ENCODE measurements at places on chromosomes 12 and 14. TPM values are rescaled to one million over a fixed set of nuclear protein-coding genes. Genes with fewer than 3 reads are reported as not detected.

DNA sequence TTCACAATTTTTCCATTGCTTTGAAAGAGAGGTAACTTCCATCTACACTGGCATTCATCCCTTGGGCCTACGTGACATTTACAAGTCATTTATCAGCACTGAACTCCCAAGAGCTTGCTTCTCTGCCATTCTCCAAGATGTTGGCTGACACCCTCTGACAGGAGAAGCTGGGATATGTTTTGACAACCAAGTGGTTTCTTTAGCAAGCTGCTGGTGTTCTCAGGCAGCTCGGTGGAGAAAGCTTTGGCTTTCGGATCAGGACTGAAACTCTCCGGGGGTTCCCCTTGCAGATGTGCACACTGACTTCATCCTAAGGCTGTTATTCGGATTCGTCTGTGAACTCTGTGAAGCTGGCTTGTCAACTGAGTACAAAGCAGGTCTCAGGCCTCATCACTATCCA lies 15.7 kb downstream of the KCNA5 start:
- H3K4me1 ChIP-seq, result no peaks in the 10 kb centered on the region
- no peaks in the 10 kb centered on the region for H3K36me3 ChIP-seq
- H3K27me3 ChIP-seq, result peaks cover 2% of the 10 kb centered on the region
- H3K4me3 ChIP-seq, result no peak overlapping the region
- DNase-seq, result no peak

- H3K27ac ChIP-seq, result no peak overlapping the region
- H3K4me1 ChIP-seq, result no peaks in the 10 kb centered on the region
- no peaks in the 10 kb centered on the region for H3K36me3 ChIP-seq
- H3K4me3 ChIP-seq, result no peak overlapping the region
- no peak for DNase-seq
- H3K27me3 ChIP-seq, result no peaks in the 10 kb centered on the region
These were observed 326.7 kb downstream of the SLC6A15 start for GRCh38 chr12:84585776-84586395.

Gene CFAP251
- total RNA-seq, result 0.85 TPM

Gene WNT1
- not detected for total RNA-seq

Gene KRT6B
- total RNA-seq, result not detected

DNA sequence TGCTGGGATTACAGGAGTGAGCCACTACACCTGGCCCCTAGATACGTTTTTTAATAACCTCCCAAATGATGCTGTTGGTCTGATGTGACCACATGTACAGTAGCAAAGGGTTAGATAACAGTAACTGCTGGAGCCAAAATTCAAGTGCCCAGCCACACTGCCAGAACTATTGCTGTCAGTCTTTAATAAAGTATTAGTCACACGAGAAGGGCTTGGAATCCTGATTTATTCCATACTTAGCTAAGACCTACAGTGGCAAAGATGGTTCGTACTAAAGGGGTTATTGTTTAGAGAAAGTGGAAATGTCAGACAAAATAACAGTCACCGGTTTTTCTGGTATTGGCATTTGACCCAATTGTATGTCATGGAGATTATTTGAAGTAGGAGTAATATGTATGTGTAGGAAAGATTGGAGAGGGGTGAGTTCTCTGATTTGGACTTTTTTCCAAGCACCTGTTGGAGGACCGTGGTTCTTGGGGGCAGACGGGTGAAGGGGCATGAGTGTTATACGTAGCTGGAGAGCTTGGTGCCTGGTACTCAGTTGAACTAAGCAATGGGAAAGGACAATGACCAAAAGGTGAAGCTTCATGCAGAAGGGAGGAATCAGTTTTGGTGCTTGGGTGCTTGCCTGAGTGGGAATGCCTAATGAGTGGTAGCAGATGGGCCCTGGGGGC lies 9.7 kb downstream of the TUBA1C start:
- peaks cover 2% of the 10 kb centered on the region for H3K36me3 ChIP-seq
- H3K4me1 ChIP-seq, result no peaks in the 10 kb centered on the region
- no peak overlapping the region for H3K27ac ChIP-seq
- H3K4me3 ChIP-seq, result no peak overlapping the region
- no peak for DNase-seq

Gene DCAF11
- 66.3 TPM for total RNA-seq

Gene CRIP1
- total RNA-seq, result 177 TPM

DNA sequence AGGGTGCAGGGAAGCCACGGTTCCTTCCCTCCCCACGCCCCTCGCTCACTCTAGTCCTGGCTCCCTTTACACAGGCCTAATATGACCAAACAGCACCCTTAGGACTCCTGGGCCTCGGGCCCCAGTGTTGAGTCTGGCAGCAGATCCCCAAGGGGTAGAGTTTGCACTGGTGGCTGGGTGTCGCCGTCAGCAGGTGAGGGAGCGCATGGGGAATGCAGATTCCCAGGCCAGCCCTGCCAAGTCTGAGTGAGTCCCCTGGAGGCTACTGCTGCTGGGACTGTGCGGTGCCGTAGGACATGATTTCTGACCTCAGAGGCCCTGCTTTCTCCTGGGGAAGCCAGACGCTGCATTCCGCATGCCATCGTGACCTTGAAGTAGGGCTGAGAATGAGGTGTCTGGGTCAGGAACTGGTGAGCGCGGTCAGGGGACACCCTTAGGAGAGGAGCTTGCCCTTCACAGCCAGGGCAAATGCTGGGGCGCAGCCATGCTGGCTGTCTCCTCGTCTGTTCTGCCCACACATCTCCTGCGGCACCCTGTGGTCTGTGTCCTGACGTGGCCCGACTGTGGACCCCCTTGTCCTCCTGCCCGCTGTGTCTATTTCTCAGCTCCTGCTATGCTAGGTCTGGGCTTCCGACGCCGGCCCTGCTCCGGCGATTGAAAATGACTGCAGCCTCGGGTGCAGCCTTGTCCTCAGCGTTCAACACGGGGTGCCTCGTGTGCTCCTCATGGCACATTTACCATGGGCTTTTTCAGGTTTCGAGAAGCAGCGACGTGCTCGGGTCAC lies 37.6 kb upstream of the PRMT8 start:
- H3K4me1 ChIP-seq, result no peaks in the 10 kb centered on the region
- no peak overlapping the region for H3K27ac ChIP-seq
- no peaks in the 10 kb centered on the region for H3K36me3 ChIP-seq
- DNase-seq, result no peak
- peaks cover 2% of the 10 kb centered on the region for H3K27me3 ChIP-seq

DNA sequence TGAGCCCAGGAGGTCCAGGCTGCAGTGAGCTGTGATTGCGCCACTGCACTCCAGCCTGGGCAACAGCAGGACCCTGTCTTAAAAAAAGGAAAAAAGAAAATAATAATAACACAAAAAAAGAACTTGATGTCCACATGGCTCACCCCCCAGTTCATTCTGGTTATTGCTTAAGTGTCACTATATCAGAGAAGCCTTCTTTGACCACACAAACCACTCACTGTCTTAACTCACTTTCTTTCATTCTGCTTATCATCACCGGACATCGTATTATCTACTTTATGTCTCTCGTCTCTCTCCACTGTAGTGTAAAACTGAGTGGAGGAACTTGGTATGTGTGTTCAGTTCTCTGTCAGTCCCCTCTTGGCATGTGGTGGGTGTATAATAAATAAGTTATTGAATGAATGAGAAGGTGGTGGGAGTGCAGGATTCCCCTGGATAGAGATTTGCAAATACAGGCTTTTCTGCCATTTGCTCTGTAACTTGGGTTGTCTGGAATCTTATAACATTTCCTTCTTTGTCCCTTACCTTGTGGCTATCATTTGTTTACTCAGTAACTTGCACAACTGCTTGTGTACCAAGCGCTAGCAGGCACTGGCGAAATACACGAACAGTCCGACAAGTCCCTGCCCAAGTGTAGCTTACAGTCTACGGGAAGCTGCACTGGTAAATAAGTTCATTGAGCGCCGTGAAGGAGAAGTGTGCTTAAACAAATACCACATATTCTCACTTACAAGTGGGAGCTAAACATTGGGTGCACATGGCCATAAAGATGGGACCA lies 86.6 kb upstream of the TRAF3 start:
- H3K36me3 ChIP-seq, result no peaks in the 10 kb centered on the region
- peaks cover 7% of the 10 kb centered on the region for H3K4me1 ChIP-seq
- H3K4me3 ChIP-seq, result no peak overlapping the region
- DNase-seq, result no peak
- H3K27me3 ChIP-seq, result no peaks in the 10 kb centered on the region
- H3K27ac ChIP-seq, result no peak overlapping the region

GRCh38 chr12:31682136-31682962 lies 22.9 kb downstream of the ETFBKMT start:
- no peaks in the 10 kb centered on the region for H3K27me3 ChIP-seq
- H3K4me1 ChIP-seq, result peaks cover 3% of the 10 kb centered on the region
- peak; percentile 95 for DNase-seq
- no peak overlapping the region for H3K27ac ChIP-seq

Gene SIX1
- total RNA-seq, result not detected

DNA sequence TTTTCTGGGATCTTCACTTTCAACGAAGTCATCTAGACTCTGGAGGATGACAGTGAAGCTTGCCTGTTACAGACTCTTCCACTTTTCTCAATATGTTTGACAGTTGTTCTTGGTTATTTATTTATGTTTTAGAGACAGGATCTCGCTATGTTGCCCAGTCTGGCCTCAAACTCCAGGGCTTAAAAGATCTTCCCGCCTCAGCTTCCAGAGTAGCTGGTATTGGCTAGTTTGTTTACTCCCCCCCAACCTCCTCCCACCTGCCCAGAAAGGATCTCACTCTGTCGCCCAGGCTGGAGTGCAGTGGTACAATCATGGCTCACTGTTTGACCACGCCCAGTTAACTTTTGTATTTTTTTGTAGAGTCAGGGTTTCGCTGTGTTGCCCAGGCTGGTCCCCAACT lies 3.3 kb downstream of the SPATS2 start:
- H3K27me3 ChIP-seq, result no peaks in the 10 kb centered on the region
- DNase-seq, result no peak
- H3K4me1 ChIP-seq, result peaks cover 16% of the 10 kb centered on the region
- peaks cover 5% of the 10 kb centered on the region for H3K36me3 ChIP-seq
- H3K27ac ChIP-seq, result peak overlapping the region; percentile 97
- peak overlapping the region; percentile 89 for H3K4me3 ChIP-seq

Gene NTF3
- total RNA-seq, result not detected

GRCh38 chr12:53428741-53429140 lies 5.1 kb downstream of the AMHR2 start:
- H3K4me3 ChIP-seq, result no peak overlapping the region
- no peaks in the 10 kb centered on the region for H3K27me3 ChIP-seq
- no peaks in the 10 kb centered on the region for H3K36me3 ChIP-seq
- no peaks in the 10 kb centered on the region for H3K4me1 ChIP-seq
- no peak overlapping the region for H3K27ac ChIP-seq
- DNase-seq, result no peak

Gene HPD
- total RNA-seq, result 0.28 TPM

GRCh38 chr14:73491256-73492042 lies 716 bp downstream of the RIOX1 start:
- no peaks in the 10 kb centered on the region for H3K27me3 ChIP-seq
- DNase-seq, result no peak
- peak overlapping the region; percentile 80 for H3K4me3 ChIP-seq
- peak overlapping the region; percentile 72 for H3K27ac ChIP-seq

Gene KCNK10
- total RNA-seq, result not detected

Gene CLEC2A
- total RNA-seq, result not detected

DNA sequence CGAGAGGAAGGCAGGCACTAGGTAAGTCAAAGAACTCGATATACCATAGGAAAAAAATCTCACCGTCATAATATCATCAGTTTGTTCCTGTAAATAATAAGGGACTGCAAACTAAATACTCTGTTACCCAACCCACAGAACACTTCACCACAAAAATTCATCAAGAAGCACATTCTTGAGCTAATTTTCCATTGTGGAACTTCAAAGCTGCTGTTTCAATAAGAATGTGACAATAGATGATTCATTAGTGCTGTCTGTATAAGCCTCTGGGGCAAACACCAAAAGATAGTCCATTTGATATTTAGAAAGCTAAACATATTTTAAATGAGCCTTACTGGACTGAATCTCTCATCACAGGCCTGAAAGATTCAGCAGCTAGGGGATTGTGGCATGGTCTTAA lies 219.4 kb downstream of the KSR2 start:
- no peak overlapping the region for H3K27ac ChIP-seq
- H3K36me3 ChIP-seq, result no peaks in the 10 kb centered on the region
- no peak overlapping the region for H3K4me3 ChIP-seq
- DNase-seq, result no peak
- no peaks in the 10 kb centered on the region for H3K27me3 ChIP-seq

Gene ASB2
- 40.4 TPM for total RNA-seq

DNA sequence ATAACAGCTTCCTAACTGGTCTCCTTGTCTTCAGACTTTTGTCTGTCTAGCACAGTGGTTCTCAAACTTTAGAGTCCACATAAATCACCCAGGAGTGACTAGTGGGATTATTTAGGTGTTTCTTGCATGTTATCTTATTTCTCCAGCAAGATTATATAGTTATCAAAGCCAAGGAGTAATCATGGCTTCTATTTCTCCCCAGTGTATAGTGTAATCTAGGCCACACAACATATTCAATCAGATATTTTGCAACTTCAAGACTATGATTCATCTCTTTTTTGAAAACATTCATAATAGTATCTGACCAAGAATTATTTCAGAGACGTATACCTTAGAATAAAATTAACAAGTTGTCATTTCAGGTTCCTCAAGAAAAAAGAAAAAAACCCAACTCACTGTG lies 131.9 kb downstream of the CEP83 start:
- DNase-seq, result no peak
- H3K4me1 ChIP-seq, result no peaks in the 10 kb centered on the region
- H3K27me3 ChIP-seq, result no peaks in the 10 kb centered on the region
- peaks cover 5% of the 10 kb centered on the region for H3K36me3 ChIP-seq

DNA sequence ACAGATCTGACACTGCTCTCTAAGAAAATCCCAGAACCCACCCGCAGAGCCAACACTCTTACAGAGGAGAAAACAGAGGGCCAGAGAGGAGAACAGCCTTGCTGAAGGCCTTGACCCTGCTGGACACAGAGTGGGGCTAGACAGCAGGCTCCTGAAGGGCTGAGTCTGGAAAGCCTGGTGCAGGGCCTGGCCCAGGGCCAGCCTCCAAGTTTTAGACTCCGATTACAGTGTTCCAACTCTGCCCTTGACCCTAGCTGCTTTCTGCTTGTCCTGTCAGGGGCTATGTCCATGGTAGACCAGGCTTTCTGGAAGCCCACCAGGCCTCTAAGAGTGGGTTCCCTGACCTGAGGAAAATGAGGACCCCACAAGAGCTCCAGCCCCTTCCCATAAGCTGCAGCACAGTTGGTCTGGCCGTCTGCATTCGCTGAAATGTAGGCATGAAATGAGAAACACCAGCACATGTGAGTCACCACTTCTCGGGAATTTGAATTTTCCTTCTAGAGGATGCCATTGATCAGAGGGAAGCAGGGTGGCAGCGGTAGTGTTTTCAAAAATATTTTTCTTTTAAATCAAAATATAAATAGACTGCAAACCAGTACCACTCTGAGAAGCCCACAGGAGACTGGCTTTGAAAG lies 154.4 kb downstream of the CALM1 start:
- no peak overlapping the region for H3K4me3 ChIP-seq
- no peaks in the 10 kb centered on the region for H3K27me3 ChIP-seq
- H3K27ac ChIP-seq, result no peak overlapping the region
- DNase-seq, result no peak
- H3K36me3 ChIP-seq, result no peaks in the 10 kb centered on the region
- H3K4me1 ChIP-seq, result no peaks in the 10 kb centered on the region

- no peaks in the 10 kb centered on the region for H3K27me3 ChIP-seq
- no peak overlapping the region for H3K4me3 ChIP-seq
- no peaks in the 10 kb centered on the region for H3K36me3 ChIP-seq
- peaks cover 33% of the 10 kb centered on the region for H3K4me1 ChIP-seq
These were observed 10.0 kb upstream of the DDX47 start for GRCh38 chr12:12803186-12803585.

GRCh38 chr14:23066368-23066767 lies 9.0 kb upstream of the CDH24 start:
- H3K36me3 ChIP-seq, result peaks cover 40% of the 10 kb centered on the region
- H3K27ac ChIP-seq, result no peak overlapping the region
- H3K27me3 ChIP-seq, result no peaks in the 10 kb centered on the region
- H3K4me3 ChIP-seq, result no peak overlapping the region
- no peak for DNase-seq

GRCh38 chr12:38825006-38825405 lies 80.4 kb downstream of the CPNE8 start:
- no peak overlapping the region for H3K4me3 ChIP-seq
- H3K36me3 ChIP-seq, result no peaks in the 10 kb centered on the region
- DNase-seq, result no peak
- no peak overlapping the region for H3K27ac ChIP-seq
- no peaks in the 10 kb centered on the region for H3K27me3 ChIP-seq
